ENCODE measurements at places on chromosomes 11 and 22.
A peak's percentile ranks its signal among the peaks of the same experiment; 100 is the strongest.

DNA sequence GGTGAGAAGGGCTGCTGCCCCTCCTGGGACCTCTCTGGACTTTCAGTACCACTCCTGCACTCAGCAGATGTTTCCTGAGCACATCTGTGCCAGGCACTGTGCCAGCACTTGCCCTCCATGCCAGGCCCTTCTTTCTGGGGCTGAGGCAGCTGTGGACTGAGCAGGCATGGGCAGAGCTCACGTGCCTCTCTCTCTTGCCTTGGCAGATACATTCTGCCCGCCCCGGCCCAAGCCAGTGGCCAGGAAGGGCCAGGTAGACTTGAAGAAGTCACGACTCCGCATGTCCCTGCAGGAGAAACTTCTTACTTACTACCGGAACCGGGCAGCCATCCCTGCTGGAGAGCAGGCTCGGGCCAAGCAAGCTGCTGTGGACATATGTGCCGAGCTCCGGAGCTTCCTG is 8.3 kb upstream of the ATF4 start:
- no peak for DNase-seq

GRCh38 chr11:47272706-47273105 is 2.8 kb downstream of the MADD start:
- no peak for DNase-seq

- DNase-seq: no peak
Measured at GRCh38 chr11:14916403-14916802, 24.4 kb upstream of the CYP2R1 start.

DNA sequence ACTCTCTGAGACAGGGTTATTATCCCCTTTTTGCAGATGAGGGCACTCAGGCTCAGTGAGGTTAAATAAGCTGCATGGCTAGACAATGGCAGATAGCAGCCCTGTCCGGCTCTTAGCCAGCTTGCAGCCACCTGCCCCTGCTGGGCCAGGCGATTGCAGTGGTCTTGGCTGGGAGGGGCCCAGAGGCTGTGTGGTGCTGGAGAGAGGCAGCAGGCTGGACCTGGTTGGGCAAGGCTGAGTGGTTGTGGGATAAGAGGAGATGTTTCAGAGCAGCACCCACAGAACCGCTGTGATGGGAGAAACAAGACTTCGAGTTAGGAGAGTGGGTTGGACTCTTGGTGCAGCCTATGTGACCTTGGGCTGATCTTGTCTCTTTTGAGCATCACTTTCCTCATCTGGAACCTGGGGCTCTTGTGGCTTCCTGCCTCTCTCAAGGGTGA is 25.5 kb downstream of the PTPRJ start:
- DNase-seq: no peak

DNA sequence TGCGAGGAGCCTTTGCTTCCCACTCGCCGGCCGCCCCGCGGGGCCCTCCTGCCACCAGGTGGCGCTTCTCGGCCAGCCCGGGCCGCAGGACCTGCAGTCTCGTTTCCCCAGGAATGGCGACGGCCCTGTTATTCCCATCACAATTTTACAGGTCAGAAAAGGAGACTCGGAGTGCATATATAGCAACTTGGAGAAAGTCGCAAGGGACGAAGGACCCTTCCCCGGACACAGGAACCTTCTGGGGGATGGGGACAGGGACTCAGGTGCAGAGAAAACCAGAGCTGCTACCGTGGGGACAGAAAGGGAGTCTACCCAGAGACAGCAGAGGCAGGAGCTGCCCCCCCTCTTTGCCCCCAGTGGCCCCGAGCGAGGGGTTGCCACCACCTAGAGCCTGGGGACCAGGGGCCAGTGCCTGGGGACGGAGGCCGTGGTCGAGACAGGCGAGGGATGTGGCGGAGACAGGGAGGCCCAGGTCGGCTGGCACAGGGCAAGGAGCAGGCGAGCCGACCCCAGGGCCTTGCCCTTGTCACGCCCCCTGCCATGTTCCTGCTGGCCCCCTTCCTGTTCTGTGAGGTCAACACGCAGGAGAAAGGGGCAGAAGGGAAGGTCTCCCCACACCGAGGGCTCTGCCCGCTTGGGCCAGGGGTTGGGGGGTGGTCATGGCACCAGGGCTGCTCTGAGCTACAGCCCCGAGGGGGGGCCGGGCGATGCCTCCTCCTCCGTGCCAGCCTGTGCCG is 3.5 kb upstream of the KRTAP5-6 start:
- DNase-seq: peak; percentile 90

GRCh38 chr22:41028841-41029240 is 63.6 kb upstream of the EP300 start:
- no peak for DNase-seq

GRCh38 chr11:118201966-118202365 is 22.8 kb downstream of the JAML start:
- DNase-seq: no peak

DNA sequence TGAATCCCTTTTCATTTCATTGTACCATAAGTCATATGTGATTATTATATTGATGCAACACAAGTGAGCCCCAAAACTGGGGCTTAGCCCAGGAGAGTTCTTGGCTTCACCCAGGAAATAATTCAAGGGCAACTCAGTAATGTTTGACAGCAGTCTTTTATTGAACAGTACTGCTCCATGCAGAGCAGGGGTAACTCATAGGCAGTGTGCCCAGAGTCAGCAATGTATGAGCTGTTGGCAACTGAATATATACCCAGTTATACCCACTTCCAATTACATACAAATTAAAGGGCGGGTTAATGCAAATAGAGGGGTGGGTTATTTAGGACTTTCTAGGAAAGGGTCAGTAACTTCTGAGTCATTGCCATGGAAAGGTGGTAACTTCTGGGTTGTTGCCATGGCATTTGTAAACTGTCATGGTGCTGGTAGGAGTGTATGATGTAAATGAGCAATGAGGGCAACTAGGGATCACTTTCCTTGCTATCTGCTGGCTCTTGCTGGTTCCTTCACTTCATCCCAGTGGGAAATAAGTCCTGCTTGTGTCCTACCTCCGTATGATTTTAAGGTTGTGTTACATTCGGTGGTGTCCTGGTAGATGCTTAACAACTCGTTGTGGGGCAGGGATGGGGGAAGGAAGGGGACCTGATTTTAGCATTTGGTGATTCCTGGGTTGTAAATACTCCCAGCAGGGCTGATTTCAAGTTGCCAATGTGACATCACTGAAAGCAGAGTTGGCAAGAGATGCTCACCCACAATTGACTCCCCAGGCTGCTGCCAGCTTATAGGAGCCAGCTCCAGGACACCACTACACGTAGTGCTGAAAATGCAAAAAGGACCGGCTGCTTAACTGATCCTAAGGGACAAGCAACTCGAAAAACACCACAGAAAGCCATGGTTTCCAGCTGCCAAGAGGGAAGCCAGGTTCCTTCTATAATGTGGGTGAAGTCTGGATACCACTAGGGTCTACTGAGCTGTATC is 70.1 kb downstream of the SYT9 start:
- no peak for DNase-seq

DNA sequence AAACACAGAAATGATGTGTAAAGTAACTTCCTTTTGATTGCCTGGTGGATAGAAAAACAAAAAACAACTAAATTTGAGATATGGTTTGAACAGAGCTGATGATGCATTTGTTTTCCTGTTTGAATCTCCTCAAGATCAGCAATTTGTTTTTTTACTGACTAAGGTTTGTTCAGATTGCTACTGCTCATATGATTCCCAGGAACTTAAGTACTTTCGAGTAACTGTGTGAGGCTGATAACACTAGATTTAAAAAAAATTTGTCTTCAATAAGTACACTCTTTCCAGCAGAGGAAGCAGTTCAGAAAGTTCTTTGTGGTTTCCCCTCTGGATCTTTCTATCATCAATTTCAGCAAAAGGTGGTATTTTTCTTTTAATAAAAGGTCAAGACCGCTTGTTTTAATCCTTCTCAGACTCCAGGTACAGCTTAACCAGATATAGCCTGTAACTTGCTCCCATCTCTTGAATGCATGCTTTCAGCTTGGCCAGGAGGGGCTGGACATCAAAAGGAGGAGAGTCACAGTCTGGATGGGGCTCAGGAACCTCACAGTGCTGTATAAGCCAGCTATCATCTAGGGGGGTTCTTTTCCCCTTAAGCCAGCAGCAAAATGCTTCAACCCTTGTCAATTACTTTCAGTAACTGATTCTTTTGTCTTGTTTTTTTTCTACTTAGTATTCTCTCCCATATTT is 12.3 kb upstream of the MS4A6E start:
- no peak for DNase-seq

- DNase-seq: no peak
Measured at GRCh38 chr22:41505511-41506220, 36.7 kb downstream of the ACO2 start.
